ENCODE measurements at places on chromosomes 2 and 18.

- DNase-seq: no peak
Measured at GRCh38 chr18:25326361-25326952, 25.5 kb downstream of the ZNF521 start.

- no peak for DNase-seq
Measured at GRCh38 chr2:236177604-236177966, 9.4 kb upstream of the GBX2 start.

- no peak for DNase-seq
Measured at GRCh38 chr18:54206447-54206846, 18.0 kb downstream of the MBD2 start.

DNA sequence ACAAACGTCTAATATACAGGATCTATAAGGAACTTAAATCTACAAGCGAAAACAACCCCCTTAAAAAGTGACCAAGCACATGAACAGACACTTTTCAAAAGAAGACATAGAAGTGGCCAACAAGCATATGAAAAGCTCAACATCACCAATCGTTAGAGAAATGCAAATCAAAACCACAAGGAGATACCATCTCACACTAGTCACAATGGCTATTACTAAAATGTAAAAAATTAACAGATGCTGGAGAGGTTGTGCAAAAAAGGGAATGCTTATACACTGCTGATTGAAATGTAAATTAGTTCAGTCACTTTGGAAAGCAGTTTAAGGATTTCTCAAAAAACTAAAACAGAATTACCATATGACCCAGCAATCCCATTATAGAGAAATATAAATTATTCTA lies 1148.5 kb upstream of the FAM98A start:
- no peak for DNase-seq

GRCh38 chr2:55175254-55176093 lies 56.6 kb downstream of the CLHC1 start:
- peak; percentile 6 for DNase-seq

- no peak for DNase-seq
Measured at GRCh38 chr2:212595036-212595654, 56.5 kb upstream of the ERBB4 start.
